Stimulated activated CD4-positive, alpha-beta T cell treated with anti-CD3 and anti-CD28 coated beads, Interleukin-1b, Interleukin-23, amount 100 ng/mL, for 4 hours (primary cell): ENCODE measurements at places on chromosomes 3 and 15.

GRCh38 chr15:68272721-68273271, 4.7 kb upstream of the FEM1B start:
- DNase-seq, result no peak

DNA sequence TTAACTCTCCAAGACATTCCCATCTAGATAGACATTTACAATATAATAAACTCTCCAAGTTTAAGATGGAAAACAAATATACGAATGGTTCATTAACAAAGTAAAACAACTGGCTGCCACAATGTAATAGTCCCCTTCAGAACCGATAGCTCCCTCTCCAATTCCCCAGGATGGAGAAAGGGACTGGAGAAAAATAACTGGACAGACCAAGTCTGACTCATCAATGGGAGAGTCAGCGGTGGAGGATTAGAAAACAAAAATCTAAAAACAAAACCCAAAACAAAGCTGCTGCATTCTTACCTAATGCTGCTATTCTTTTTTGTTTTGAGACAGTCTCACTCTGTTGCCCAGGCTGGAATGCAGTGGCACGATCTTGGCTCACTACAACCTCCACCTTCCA, 468.1 kb downstream of the SHQ1 start:
- no peak for DNase-seq

DNA sequence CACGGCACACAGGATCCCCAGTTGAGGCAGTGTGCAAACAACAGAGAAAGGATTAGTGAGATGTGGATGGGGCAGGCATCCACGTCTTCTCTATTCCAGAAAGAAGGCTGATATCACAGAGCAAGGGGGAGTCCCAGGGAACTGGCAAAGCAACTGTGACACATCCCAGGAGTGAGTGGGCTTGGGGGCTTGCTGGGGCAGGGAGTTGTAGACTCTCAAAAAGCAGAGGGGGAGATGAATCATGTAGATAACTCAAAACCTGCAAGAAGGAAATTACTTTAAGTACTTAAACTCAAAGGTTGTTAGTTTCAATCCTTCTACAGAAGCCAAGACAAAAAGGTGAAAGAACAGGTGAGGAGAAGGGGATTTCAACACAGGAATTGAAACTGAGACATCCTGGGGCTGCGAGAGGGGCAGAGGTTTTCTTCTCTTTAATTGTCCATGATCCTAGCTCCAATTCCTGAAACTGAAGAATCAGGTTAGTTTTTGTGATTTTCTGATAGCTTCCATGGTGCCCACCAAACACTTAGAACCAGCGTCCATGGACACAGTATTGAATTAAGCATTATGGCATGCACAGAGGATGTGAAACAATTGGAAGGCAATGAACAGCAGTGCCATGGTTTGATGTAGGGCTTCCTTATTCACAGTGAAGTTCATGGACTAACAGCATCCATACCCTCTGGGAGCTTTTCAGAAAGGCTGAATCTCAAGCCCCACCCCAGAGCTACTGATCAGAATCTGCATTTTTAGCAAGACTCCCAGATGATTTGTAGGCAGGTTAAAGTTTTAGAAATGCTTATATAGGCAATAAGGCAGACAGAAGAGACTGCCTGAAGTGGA, 52.0 kb downstream of the CCR3 start:
- no peak for DNase-seq

- DNase-seq, result no peak
Measured at GRCh38 chr3:189570916-189571315, 60.3 kb upstream of the TP63 start.

DNA sequence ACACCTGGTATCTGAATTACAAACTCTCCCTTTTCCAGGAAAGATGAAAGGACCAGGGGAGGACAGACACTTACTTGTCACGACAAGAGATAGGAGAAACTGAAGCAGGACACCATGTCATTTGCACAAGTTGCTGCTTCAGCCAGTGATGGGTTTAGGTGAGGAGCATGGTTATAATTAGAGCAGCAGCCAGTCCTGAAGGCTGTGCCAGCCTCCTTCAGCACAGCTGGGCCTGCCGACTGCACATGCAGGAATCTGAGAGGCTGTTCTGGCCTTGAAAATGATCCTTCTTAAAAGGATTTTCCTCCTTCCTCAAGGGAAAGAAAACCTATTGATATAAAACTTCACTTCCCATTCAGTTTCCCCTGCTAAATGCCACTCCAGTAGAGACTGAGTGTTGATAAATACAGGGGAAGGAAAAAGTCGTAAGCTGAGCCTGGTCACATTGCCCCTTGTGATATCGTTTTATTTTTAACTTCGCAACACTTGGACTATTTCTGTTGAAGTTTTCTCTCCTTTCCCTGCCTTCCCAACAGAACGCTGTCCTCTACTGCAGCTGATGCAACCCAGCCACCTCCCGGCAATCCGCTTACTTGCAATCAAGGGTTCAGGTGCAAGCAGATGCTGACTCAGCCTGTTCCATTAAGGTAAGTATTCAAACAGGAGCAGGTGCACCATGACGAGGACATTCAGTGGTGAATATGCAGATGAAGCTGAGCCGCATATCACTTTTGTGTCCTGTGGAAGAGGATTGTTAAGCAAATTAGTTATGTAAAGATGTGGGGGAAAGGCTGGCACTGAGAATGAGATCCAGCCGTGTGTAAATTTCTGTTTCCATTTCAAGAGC, at the start of gene FBXO40:
FBXO40 (plus strand) TSS at position 524 of the 847 bp plus-strand sequence. CDS start 27,197 bp downstream, outside the sequence.
- DNase-seq, result no peak

DNA sequence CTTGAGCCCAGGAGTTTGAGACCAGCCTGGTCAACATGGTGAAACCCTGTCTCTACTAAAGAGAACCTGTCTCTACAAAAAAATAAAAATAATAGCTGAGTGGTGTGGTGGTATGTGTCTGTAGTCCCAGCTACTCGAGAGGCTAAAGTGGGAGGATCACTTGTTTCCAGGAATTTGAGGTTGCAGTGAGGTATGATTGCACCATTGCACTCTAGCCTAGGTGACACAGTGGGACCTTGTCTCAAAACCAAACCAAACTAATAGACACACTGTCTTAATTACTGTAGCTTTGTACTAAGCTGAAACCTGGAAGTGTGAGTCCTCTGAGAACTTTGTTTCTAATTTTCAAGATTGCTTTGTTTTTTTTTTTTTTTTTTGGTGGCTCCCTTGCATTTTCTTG, 30.4 kb downstream of the MGA start:
- DNase-seq, result no peak

GRCh38 chr3:126982126-126982470, 817 bp upstream of the PLXNA1 start:
- peak; percentile 56 for DNase-seq

DNA sequence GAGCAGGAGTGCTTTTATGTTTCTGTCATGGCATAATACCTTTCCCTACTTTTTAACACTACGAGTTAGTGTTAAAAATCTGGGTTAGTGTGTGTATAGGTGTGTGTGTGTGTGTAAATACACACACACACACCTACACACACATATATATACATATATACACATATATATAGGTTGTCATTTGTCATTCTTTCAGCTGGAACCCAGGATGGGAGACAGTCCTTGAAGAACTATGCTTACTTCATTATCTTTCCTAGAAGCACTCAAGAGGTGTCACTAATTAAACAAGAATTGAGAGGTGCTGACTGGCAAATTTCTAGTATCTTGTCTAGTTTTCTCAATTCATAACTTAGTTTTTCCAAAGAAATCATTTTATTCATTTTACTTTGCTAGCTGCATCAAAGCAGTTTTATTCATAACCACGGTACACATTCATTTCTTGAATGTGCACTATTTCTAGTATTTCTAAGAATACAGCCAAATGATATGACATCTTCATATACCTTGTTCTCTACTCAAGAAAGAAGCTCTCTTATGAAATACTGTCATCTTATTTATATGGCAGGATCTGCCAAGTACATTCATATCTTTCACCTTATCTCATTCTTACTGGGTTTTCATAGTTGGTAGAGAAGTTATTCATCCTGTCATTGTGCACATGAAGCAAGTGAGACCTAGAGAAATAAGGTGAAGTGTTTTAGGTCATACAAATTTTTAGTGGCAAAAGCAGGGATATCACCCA, 46.6 kb downstream of the ISL2 start:
- no peak for DNase-seq

DNA sequence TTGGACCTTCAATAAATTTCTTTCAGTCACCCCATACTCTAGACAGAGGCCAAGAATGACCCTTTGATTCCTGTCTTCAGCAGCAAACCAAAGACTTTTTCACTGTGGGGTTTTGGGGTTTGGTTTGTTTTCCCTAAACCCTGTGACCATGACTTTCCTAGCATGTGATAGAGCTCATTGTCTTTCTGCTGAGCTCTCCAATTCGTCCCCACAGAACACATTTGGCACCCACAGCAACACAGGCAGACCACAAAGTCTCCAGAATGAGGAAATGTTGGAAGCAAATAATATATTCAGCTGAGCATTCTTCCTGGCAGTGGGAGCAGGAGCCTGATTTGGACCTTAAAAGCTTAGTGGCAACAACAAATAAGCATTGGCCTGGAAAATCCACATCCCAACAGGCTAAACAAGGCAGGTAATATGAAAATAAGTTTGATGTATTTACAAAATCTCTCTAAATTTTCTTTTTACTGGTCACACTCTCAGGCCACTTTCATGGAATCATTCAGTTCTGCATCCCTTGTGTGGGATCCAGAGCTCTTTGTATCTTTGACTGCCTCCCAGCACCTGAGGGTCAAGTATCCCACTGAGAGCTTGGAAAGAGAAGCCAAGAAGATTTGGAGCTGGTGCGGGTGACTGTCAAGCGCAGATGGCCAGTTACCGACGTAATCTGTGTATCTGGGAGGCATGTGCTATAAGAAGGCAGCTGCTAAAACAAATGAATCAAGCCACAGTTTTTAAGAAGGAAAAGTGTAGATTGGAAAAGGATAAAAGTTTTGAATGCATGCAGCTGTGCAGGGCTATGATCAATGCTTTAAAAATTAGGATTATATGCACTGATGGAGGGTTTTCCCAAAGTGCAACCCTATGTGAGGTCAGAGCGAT, 36.5 kb upstream of the CPB1 start:
- no peak for DNase-seq

GRCh38 chr3:197339841-197340520, 41.6 kb upstream of the DLG1 start:
- DNase-seq, result no peak

GRCh38 chr15:82810061-82810889, 847 bp downstream of the WHAMM start:
- peak; percentile 7 for DNase-seq

DNA sequence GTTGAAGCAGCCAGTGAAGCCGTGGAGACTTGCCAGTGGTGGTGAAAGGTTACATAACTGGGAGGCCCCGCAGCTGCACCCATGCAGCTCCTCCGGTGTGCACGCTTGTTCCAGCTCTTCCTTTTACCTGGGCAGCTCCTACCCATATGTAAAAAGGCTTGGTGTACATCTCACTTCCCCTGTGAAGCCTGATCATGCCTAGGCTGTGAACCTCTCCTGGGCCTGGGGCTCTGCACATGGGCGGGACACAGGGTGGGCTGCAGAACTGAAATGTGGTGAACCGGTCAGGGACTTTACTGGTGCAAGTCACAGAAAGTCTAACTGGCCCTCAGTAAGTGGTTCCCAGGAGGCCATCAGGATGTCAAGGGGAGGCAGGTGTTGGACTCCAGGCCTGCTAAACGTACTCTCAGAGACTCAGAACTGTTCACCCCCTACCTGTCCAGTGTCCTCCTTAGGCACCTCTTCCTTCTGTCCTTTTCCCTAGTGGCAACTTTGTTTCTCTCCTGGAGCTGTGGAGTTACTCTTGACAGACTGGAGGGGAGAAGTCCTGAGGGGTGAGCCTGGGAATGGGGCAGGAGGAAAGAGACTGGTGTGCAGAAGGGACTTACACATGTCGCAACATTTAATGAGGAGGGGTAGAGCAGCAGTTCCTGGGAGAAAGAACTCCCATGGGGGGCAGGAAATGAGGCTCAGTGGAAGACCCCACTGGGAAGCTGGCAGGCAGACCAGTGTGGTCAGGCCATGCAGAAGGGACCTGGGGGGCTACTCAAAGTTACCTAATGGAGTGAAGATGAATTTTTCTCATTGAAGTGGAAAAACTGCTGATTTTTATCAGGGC, 148.1 kb downstream of the EEFSEC start:
- DNase-seq, result no peak

- no peak for DNase-seq
Measured at GRCh38 chr3:49563040-49563578, 8.8 kb downstream of the BSN start.

DNA sequence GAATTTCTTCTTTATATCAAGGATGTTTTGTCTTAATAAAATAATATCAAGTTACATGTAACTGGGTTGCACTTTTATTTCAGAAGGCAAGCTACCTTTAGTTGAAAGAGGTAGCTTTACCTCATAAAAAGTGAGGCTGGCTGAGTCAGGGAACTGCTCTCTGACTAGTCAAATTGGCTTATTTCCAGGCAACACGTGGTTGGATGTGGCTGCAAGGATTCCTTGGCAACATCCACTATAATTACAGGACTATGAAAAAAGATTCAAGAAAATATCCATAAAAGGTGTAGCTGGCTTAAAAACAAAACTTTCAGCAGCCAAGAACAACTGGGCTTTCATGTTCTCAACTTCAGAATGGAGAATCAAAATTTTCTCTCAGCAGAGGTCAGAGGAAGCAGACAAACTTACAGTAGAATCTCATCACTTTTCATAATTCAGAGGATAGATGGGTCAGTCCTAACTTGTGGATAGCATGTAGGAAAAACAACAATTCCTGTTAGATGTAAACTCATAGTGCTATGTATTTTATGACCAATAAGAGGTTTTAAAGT, 779.1 kb downstream of the MECOM start:
- no peak for DNase-seq

- DNase-seq, result no peak
Measured at GRCh38 chr3:64028754-64029153, 5.5 kb upstream of the PSMD6 start.

GRCh38 chr15:97600190-97600589, 360.3 kb upstream of the ARRDC4 start:
- DNase-seq, result no peak

DNA sequence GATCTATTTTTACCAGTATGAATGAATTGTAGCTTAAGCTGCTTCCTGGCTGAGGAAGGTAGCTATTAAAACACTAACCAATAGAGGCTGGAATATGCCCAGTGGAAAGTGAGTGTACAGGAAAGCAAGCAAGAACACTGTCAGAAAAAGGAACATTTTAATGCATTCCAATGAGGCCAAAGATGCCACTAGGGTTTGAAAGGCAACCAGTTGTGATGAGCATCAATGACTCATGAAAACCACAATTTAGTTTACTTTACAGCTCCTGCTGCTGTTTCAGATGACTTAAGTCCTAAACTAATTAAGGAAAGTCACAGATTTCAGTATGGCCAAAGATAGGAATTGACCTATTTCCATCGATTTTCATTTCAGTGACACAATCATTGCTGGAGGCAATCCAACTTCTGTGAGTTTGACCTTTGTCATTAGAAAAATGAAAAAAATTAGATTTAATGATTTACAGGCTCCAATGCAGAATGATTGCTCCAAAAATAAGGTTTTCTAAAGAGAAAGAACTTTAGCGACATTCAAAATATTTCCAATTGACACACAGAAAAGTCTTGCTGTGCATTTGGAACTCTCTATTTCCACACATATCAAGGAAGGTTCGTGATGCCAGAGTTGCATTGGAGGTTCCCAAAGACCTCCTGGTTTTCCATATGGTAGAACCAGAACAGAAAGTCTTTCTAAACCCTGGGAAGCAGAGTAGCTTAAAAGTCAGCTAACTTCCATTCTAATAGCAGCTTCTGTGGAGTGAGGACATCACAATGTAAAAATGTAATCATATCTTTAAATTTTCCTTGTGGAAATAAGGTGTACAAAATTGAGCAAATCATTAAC, 103.0 kb downstream of the SUCNR1 start:
- no peak for DNase-seq

- DNase-seq, result no peak
Measured at GRCh38 chr15:50862553-50862952, 45.9 kb upstream of the AP4E1 start.

- DNase-seq, result no peak
Measured at GRCh38 chr15:80778621-80778963, 578 bp upstream of the CEMIP start.
